Naive thymus-derived CD8-positive, alpha-beta T cell (primary cell): ENCODE measurements at places on chromosomes 16 and 17. TPM values are rescaled to one million over a fixed set of nuclear protein-coding genes. Genes with fewer than 3 reads are reported as not detected.
A peak's percentile ranks its signal among the peaks of the same experiment; 100 is the strongest.

The TBC1D3C gene
- total RNA-seq = 5.8 TPM

The CHST5 gene
- not detected for total RNA-seq

The TBC1D28 gene
- total RNA-seq = not detected

The ASPA gene
- not detected for total RNA-seq

The C17orf75 gene
- 28.0 TPM for total RNA-seq

The C16orf96 gene
- 0.52 TPM for total RNA-seq

The SOX8 gene
- total RNA-seq = 3.0 TPM

The VTN gene
- total RNA-seq = not detected

The CTF1 gene
- 1.3 TPM for total RNA-seq

The OR1A1 gene
- total RNA-seq = not detected

- H3K27me3 ChIP-seq = no peaks in the 10 kb centered on the region
- no peak overlapping the region for H3K27ac ChIP-seq
- DNase-seq = no peak
- H3K4me1 ChIP-seq = no peaks in the 10 kb centered on the region
- H3K4me3 ChIP-seq = no peak overlapping the region
Measured at GRCh38 chr16:49140618-49141017, 141.0 kb downstream of the CBLN1 start.

- no peaks in the 10 kb centered on the region for H3K36me3 ChIP-seq
- no peak overlapping the region for H3K27ac ChIP-seq
- peak; percentile 57 for DNase-seq
- no peak overlapping the region for H3K4me3 ChIP-seq
Measured at GRCh38 chr17:3012926-3013581, 50.4 kb downstream of the OR1D5 start.

- peak overlapping the region; percentile 99 for H3K4me3 ChIP-seq
- no peaks in the 10 kb centered on the region for H3K27me3 ChIP-seq
- DNase-seq = peak; percentile 58
Measured at GRCh38 chr17:77445760-77446532, 305.2 kb downstream of the SEC14L1 start.

- peaks cover 6% of the 10 kb centered on the region for H3K36me3 ChIP-seq
- DNase-seq = no peak
- H3K27me3 ChIP-seq = no peaks in the 10 kb centered on the region
- H3K4me3 ChIP-seq = peak overlapping the region; percentile 96
Measured at GRCh38 chr17:63842173-63842539, 329 bp downstream of the SMARCD2 start.

- H3K27me3 ChIP-seq = peaks cover 7% of the 10 kb centered on the region
- H3K27ac ChIP-seq = no peak overlapping the region
- H3K36me3 ChIP-seq = no peaks in the 10 kb centered on the region
- H3K4me1 ChIP-seq = peaks cover 14% of the 10 kb centered on the region
- no peak for DNase-seq
- H3K4me3 ChIP-seq = no peak overlapping the region
Measured at GRCh38 chr17:50767030-50767429, 288 bp downstream of the ANKRD40CL start.

GRCh38 chr17:38617967-38618760 lies 12.4 kb upstream of the SRCIN1 start:
- no peak for DNase-seq
- no peak overlapping the region for H3K4me3 ChIP-seq
- no peak overlapping the region for H3K27ac ChIP-seq

DNA sequence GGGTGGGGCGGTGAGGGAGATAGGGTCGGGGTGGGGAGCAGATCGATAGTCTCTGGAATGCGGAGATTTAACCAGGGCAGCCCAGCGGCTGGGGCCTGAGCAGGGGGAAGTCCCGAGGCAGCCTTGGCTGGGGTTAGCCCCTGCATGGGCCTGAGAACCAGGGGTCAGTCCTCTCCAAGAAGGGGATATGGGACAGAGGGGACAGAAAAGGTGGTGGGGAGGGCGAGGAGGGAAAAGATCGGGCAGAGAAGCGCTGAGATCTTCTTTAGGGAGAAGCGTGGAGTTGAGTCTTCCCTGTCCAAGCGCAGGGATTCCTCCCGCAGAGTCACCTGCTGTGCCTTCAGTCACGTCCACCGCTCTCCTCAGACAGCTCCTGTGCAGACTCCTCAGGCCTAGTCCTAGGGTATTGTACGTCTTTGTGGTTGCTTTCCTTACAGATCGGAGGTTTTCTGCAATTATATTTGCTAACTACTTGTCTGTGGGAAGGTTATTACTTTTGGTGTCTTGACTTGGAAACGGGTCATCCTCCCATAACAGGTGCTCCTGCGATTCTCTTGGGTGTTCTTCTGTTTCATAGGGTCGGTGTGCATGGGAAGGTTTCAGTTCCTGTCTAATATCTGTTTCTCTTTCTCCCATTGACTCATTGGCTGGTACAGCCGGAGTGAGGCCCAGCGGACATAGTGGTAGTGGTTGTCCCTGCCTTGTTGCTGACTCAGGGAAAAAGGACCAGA lies 952 bp downstream of the CD300A start:
- DNase-seq = no peak
- H3K4me1 ChIP-seq = peaks cover 35% of the 10 kb centered on the region
- H3K4me3 ChIP-seq = no peak overlapping the region
- no peak overlapping the region for H3K27ac ChIP-seq

DNA sequence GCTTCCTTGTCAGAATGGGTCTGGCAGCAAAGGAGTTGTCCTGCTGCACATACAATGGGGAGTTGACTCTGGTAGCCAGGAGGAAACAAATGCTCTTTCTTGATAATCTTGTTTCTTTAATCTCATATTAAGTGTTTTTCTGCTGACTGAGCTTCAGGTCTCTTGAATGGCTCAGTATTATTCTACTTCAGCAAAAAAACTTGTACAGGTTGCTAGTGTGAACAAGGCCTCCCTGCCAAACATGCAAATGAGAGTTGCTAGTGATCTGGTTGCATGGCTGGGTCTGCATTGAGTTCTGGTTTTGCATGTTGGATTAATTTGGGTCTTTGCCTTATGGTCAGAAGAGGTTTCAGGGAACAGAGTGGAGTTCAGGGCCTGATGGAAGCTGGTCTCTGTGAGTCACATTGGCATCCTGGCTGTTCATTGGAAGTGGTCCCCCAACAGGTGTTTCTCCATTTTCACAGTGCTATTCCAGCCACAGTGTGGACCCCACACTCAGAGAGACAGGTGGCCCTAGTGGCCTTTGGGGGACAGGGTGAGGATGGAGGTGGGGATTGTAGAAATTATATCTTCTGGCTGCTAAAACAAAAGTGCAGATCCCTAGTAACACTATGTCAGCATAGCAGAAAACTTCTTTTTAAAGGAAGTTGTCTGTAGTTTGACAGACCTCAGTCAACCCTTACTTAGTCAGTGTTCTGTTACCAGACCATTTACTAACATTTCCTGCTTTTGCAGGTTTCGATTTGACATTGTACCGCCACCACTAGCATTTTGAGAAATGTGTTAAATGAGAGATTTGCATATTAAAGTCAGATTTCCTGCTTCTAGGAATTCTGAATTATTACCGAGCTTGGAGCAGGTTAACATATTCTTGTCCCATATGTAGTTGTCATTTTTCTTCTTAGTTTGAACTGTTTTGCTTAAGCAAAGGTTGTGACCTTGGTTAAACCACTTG lies 47.1 kb downstream of the EPN2 start:
- no peak overlapping the region for H3K27ac ChIP-seq
- H3K36me3 ChIP-seq = peaks cover 5% of the 10 kb centered on the region
- no peak overlapping the region for H3K4me3 ChIP-seq
- DNase-seq = no peak

DNA sequence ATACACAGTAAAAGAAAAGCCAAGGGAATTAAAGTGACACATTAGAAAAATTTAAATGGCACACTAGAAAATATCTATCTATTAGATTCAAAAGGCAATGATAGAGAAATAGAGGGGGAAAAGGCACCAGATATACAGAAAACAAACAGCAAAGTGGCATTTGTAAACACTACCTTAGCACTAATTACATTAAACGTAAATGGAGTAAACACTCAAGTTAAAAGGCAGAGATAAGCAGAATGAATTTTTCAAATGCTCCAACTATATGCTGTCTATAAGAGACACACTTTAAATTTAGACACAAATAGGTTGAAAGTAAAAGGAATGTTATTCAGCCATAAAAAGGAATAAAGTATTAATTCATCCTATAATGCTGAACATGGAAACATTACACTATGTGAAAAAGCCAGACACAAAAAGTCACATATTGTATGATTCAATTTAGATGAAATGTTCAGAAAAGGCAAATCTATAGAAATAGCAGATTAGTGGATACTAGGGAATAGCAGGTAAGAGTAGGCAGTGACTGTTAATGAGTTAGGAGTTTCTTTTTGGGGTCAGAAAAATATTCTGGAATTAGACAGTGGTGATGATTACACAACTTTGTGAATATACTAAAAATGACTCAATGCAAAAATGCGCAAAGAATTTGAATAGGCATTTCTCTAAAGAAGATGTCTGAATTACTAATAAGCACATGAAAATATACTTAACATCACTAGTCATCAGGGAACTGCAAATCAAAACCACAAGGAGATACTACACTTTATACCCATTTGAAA lies 92.4 kb downstream of the BRIP1 start:
- no peak for DNase-seq
- H3K36me3 ChIP-seq = peaks cover 20% of the 10 kb centered on the region
- H3K4me3 ChIP-seq = no peak overlapping the region
- H3K27me3 ChIP-seq = no peaks in the 10 kb centered on the region
- no peaks in the 10 kb centered on the region for H3K4me1 ChIP-seq

GRCh38 chr17:50618941-50619340 lies 15.7 kb upstream of the ABCC3 start:
- H3K27me3 ChIP-seq = peaks cover 4% of the 10 kb centered on the region
- peaks cover 6% of the 10 kb centered on the region for H3K4me1 ChIP-seq
- no peak for DNase-seq
- no peak overlapping the region for H3K27ac ChIP-seq
- no peak overlapping the region for H3K4me3 ChIP-seq
